ENCODE measurements at places on chromosomes 5 and 9.
A peak's percentile ranks its signal among the peaks of the same experiment; 100 is the strongest.

GRCh38 chr9:78601957-78602565, 305.1 kb downstream of the PSAT1 start:
- DNase-seq, result peak; percentile 71

GRCh38 chr9:30075022-30075421, 2309.4 kb upstream of the ACO1 start:
- no peak for DNase-seq

GRCh38 chr5:95068289-95068910, 216.5 kb downstream of the MCTP1 start:
- no peak for DNase-seq

GRCh38 chr5:35274839-35275509, 44.7 kb upstream of the PRLR start:
- no peak for DNase-seq

DNA sequence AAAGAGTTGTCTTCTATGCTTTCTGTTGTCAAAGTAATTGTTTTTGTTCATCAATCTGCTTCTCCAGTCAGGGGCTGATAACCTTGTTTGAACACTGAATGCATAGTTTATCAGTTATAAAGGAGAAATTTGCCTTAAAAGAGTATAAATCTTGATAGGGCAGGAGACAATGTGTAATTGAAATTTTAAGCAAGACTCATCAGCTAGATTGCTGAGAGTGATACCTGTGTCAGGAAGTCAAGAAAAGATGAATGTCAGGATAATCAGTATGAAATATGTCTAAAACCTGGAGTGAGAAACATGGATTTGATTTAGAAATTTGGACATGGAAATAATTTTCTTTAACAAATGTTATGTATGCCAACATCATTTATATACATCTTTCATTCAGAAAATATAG, 1258.1 kb downstream of the EFNA5 start:
- DNase-seq, result no peak

- DNase-seq, result no peak
Measured at GRCh38 chr9:90033028-90033650, 428.3 kb downstream of the GADD45G start.
